ENCODE measurements at places on chromosomes 3 and 15.

DNA sequence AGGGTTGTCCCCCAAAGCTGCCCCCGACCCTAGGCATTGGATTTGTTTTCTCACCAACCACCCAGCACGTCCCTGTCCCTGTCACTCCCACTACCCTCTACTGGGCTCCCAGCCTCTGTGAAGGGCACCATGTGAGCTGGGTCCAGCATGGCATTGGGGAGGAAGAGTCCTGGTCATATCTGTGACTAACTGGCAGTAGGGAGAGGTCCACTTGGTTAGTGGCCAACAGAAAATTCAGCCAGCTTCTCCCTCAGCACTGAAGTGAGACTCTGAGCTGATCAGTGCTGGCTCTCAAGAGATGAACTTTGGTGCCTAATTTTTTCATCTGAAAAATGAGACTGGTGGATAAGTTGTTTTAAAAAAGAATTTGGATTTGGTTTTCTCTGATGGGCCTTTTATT is 11.3 kb upstream of the KIF23 start:
- DNase-seq = no peak

DNA sequence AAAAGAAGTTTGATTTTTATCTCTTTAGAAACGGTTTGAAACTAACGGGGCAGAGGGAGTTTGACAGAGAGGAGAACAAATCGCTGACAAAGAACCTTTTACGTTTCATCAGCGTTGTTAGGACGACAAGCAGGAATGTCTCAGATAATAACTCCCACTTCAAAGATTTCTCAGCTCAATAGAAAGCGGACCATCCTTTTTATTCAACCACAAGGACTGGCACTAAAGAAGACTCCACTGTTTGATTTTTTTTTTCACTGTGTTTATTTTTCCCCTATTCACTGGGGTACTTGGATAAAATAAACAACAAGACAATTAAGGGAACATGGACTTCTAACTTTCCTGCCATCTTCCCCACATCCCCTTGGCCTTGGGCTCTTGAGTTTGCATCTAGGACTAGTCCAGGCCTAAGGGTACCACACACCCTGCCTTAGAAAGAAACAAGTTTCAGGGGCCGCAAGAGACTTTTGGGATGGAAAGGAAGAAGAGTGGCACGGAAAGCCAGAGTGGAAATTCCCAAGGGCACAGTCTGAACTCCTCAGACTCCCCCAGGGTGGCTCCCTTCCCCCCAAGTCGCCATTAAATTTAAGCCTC is 19.0 kb downstream of the ZIC4 start:
- DNase-seq = no peak

DNA sequence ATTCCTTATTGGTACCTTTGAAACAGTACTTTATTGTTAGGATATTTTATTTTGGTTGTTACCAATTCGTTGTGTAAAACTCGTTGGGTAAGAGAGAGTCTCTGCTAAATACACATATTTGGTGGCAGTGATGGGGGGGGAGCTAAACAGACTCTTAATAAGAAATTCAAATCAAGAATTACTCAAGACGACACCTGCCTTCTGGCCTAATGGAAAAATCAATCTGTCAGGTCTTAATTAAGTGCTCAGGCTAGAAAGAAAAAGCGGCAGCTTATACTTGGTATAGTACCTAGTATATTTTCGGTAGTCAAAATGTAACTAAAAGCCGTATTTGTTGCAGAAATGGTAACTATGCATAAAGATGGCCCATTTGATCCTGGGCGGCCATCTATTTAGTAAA is 18.2 kb downstream of the FOXP1 start:
- no peak for DNase-seq

GRCh38 chr3:111152496-111152895 is 80.9 kb downstream of the NECTIN3 start:
- DNase-seq = no peak

GRCh38 chr3:157534725-157535161 is 31.5 kb upstream of the VEPH1 start:
- DNase-seq = no peak

GRCh38 chr3:82353306-82354171 is 592.1 kb upstream of the GBE1 start:
- DNase-seq = no peak

DNA sequence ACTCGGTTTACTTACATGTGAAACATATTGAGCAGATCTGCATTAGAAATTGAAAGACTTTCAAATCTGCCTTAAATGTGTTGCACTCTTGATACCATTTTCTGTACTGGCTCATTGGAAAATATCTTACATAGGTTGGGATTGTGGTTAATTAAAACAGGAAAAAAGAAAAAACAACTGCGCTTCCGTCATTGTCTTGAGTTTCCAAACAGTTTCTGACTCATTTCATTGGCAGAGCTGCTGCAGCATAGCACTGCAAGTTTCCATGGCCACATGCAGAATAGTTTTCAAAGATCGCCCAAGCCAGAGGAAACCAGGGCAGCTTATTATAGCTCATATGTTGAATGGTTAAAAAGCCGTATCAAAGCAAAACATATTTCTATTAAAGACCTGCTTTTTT is 446.6 kb upstream of the BCHE start:
- no peak for DNase-seq

DNA sequence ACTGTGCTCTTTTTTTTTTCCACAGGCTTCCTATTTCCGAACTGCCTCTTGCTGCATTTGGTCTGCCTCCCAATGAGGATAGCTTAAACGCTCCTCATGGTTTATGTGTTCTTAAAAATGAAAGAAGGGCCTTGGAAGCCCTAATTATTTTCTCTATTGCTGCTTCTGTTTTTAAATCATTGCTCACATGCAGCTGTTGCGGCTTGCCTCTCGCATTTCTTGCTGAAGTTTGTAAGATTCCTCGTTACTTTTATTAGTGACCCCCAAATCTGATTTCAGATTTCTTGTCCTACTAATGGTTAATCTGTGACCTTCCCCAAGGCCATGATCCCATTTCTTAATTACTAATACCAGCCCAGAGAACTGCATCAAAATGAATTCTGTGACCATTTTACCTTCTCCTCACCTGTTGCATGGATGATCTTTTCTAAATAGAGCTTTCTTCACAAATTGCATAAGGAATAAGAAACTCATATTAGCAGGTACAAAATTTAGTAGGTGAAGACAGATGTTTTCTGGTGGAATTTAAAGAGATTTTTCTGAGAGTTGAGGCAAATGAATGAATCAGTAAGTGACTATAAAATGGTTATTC is 1.8 kb downstream of the UBE2E1 start:
- DNase-seq = no peak

GRCh38 chr3:4938281-4938982 is 40.8 kb upstream of the BHLHE40 start:
- DNase-seq = no peak

- no peak for DNase-seq
Observed at GRCh38 chr3:193481436-193481835, 73.3 kb downstream of the ATP13A4 start.

- DNase-seq = peak; percentile 41
Observed at GRCh38 chr15:77034695-77035489, 36.0 kb downstream of the TSPAN3 start.

DNA sequence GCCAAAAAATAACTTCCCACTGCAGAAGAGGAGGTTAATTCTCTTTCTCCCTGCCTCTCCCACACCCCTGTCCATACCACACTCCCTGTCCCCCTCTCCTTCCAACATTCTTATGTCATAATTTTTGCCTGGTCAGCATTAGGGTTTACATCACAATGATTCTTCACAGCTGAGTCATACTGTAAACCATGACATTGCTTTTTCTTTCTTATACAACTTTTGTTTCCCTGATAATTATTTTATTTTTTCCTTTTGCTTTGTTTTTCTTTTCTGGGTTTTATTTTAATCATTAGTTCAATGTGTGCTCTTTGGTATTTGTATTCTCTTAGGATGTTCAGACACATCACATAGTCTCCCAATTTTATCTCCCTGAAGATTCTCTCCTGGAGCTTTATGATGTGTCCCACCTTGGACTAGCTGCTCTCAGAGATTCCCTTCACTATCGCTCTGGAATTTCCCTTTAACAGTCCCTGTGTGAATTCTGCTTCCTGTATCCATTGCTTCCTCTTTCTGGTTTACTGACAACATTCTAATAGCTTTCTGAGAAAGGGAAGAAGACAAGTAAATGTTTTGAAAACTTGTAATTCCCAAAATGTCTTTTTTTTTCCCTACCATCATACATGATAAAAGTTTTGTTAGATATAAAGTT is 70.7 kb downstream of the SOX2 start:
- no peak for DNase-seq

- no peak for DNase-seq
Observed at GRCh38 chr3:8328967-8329366, 172.7 kb upstream of the LMCD1 start.

- DNase-seq = no peak
Observed at GRCh38 chr3:135125171-135125801, 330.2 kb downstream of the EPHB1 start.

DNA sequence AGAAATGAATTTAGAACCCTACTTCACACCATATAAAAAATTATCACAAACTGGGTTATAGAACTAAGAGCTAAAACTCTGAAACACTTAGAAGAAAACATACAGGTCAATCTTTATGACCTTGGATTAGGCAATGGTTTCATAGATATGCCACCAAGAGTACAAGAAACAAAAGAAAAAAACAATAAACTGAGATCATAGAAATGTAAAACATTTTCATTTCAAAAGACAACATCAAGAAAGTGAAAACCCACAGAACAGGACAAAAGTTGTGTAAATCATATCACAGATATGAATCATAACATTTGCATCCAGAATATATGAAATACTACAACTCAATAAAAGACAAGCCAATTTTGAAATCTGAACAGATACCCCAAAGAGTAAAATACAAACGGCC is 72.4 kb downstream of the TBL1XR1 start:
- no peak for DNase-seq

GRCh38 chr3:81249540-81250029 is 511.9 kb downstream of the GBE1 start:
- no peak for DNase-seq

- DNase-seq = no peak
Observed at GRCh38 chr3:178003756-178004155, 532.5 kb upstream of the KCNMB2 start.

DNA sequence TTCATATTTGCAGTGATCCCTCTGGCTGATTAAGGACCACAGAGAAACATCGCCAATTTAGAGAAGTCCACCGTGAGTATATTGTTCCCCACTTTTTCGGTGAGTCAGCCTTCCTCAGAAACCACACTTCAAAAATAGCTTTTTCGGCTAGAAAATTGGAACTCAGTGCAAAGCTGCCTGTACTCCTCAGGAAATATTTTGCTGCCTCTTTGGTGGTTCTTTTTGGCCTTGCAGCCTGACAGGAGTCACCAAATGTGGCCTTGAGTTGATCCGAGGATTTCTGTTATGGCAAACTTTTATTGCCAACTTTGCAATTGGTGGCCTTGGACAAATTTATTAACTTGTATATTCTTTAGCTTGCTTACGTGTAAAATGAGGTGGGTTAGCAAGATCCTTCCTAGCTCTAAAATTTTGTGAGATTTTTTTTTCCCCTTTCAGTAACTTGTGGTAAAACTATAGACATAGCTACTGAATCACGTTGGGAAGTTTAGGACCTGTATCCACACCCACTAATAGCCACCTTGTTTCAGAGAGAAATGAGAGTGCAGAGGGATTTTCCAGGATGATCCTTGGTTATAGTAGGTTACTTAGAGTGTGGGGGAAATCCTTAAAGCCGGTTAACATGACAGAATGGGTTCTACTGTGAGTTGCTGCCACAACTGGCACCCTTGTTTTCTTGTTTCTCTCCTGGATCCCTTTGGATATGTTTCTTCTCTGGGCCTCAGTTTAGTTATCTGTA is 9.9 kb downstream of the ARL6IP5 start:
- DNase-seq = no peak

GRCh38 chr3:99145031-99145430 is 243.5 kb upstream of the DCBLD2 start:
- DNase-seq = no peak

- DNase-seq = no peak
Observed at GRCh38 chr3:127732879-127733350, 60.2 kb downstream of the ABTB1 start.

DNA sequence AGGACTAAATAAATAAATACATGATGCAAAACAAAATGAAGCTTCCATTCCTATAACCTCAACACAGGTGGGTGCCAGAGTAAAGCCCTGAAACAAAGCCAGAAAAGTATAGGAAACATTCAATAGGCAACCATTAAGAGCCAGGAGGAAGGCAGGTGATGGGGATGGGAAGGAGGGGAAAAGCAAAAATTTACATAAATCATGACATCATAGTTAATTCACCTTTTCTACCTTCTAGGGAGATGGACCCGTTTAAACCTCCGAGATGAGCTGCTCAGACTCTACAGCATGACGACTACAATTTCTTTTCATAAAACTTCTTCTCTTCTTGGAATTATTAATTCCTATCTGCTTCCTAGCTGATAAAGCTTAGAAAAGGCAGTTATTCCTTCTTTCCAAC is 27.9 kb downstream of the TM4SF4 start:
- DNase-seq = no peak

DNA sequence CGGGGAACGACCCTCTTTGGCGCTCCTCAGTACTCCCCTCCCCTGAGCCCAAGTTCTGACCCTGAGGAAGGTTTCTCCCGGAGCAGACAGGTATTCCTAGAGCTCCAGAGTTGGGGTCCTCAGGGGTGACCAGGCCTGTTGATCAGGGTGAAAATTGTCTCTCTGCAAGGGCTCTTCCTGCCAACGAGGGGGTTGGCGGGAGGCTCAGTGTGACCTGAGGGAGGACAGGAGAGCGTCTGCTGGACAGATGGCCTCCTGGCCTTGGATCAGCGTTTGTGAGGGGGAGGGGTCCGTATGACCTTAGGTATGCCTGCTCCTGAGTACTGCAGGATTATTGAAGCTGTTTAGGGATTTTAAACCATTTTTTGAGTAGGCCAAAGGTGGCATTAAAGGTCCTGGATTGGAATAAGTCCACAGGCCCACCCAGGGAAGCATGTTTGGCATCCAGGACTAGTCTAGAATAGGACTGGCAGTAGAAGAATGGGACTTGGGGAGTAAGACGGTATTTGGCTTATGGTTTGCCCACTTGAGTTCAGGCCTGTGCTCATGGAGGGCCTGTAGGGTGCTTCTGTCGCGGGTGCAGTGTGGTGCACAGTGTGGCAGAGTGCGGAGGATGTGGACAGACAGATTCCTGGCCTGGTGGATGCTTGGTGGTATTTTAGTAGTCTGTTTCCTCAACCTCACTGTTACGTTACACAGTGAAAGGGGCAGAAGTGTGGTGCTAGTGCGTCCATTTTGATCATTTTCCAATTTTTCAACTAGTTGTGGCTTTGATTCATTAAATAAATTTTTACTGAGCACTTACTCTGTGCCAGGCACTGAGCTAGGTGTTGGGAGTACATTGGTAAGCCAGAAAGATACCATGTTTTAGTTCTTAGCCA is 959 bp downstream of the ZNF592 start:
- peak; percentile 48 for DNase-seq

GRCh38 chr3:53816425-53816824 is 29.8 kb downstream of the CHDH start:
- DNase-seq = no peak

GRCh38 chr3:126158016-126158911 is 22.1 kb downstream of the ALDH1L1 start:
- no peak for DNase-seq

GRCh38 chr3:133568294-133569014 is 5.0 kb upstream of the CDV3 start:
- DNase-seq = no peak

GRCh38 chr15:60840703-60841411 is 361.9 kb upstream of the ICE2 start:
- no peak for DNase-seq

- no peak for DNase-seq
Observed at GRCh38 chr3:149579838-149580542, 77.8 kb downstream of the WWTR1 start.

- no peak for DNase-seq
Observed at GRCh38 chr3:186869253-186870100, 27.0 kb downstream of the ADIPOQ start.
